NCI-H510A (cell line): ENCODE measurements at places on chromosomes 5 and 9.

DNA sequence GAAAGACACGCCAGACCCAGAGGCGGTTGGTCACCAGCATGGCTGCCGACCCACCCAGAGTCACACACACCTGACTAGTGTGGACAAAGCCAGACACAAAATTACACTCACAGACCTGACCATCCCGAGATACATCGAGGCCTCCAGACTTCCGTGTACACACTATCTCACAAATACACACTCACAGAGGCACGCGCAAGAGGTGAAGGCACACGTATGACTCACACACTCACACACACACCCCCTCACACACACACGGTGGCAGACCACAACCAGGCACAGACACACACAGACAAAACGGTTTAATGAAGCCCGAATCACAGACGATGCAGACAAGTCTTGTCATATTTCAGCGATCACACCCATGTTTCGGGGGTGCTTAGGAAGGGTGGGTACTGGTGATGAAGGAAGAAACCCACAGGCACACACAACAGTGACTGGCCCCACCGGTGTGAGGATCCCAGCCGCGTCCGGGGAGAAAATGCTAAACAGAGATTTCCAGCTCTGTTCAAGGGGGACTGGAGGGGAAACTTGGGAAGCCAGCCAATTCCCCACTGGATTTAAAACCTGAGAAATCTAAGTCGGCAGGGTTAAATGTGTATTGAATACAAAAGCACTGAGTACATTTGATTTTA lies 51.3 kb downstream of the CRB2 start:
- DNase-seq, result no peak

GRCh38 chr5:172820046-172820767 lies 13.8 kb upstream of the ERGIC1 start:
- no peak for DNase-seq

DNA sequence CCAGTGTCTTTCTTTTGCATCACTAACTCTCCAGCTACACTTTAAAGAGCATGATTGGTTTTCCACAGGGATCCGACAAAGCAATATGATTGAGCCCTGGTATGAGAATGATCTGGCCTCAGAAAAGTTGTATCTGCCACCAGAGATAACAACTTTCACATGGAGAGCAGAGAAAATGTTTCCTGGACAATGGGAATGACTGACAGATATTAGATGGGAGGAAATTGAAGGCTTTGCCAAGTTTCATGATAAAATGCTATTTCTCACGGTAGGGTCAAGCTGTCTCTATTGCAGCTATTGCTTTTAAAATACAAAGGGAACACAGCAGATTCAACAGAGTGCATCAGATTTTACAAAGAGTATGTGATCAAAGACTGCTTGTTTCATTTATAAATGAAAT lies 56.4 kb upstream of the GLIS3 start:
- DNase-seq, result no peak

DNA sequence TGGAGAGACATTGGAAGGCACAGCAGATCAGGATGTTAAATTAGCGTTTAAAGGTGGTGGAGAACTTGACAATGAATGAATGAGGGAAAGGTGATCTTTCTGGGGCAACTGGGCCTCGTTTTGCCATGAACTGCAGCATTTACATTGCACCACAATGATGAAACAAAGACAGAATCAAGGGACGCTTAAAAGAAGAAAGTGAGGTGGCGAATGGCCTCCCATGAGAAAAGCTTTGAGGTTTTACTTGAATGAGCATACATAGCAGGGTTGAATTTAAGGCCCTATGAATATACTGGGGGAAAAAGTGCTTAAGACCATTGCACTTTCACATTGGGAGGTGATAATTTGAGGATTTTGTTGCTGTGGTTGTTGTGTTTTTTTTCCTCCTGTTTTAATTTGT lies 476.4 kb downstream of the ISL1 start:
- DNase-seq, result no peak

- no peak for DNase-seq
Measured at GRCh38 chr5:148796936-148797335, 29.5 kb upstream of the ADRB2 start.

GRCh38 chr9:70392189-70392588 lies 22.3 kb downstream of the KLF9 start:
- no peak for DNase-seq

- DNase-seq, result no peak
Measured at GRCh38 chr9:104094534-104095015, 466 bp downstream of the SMC2 start.

DNA sequence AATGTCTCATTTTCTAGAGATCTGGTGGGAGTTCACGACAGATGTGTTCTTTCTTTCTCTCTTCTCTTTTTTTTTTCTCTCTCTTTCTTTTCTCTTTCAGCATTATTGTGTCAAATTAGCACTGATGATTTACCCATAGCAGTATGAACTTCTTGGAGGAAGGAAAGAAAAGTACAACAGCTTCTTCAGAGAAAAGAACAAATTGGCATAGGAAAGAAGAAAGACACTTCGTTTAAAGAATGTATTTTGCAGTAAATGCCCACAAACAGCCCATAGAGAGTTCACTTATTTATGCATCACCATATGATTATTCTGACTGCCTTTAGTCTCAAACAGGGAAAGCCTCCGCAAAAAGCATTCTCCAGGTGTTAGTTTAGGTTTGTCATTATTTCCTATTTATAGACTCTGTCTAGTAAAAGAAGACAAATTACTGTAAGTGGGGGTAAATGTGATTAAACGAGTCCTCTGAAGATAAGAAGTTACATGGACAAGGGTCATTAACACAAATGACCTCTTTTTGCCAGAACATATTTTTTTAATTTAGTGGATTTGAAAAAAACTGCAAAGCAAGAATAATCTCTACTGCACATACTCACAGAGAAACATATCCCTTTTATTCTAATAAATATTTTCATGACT lies 68.0 kb downstream of the POU5F2 start:
- DNase-seq, result no peak
